ENCODE measurements at places on chromosomes 3 and 15. TPM values are rescaled to one million over a fixed set of nuclear protein-coding genes. Genes with fewer than 3 reads are reported as not detected.

Gene NOP10
- 365 TPM for total RNA-seq

Gene KAT2B
- total RNA-seq: 2.2 TPM

Gene SLC24A5
- not detected for total RNA-seq

Gene ASB14
- not detected for total RNA-seq

Gene IGF2BP2
- 68.6 TPM for total RNA-seq

Gene THRB
- 2.0 TPM for total RNA-seq

Gene CHST14
- 24.2 TPM for total RNA-seq

Gene NFKBIZ
- 91.6 TPM for total RNA-seq

Gene GOLGA8N
- 1.6 TPM for total RNA-seq

Gene NBEAL2
- 53.7 TPM for total RNA-seq

Gene IL17RD
- 28.7 TPM for total RNA-seq

GRCh38 chr3:99543796-99544195 is 94.6 kb upstream of the COL8A1 start:
- DNase-seq: no peak

DNA sequence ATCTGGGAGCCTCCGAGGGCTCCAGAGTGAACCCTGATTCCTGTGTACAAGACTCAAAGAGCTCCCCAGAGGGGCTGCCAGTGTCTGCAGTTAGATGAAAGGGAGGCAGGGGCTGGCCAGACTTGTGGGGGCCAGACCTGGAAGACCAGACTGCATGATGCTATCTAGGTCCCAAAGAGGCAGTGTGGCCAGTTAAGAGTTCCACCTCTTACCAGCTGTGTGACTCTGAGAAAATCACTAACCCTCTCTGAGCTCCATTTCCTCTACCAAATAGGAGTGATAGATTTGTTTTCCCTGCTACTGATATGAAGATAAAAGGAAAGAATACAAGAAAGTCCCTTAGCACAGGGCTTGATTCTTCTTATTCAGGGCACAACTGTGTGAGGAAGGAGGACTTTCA is 29.0 kb downstream of the ACSBG1 start:
- DNase-seq: no peak

DNA sequence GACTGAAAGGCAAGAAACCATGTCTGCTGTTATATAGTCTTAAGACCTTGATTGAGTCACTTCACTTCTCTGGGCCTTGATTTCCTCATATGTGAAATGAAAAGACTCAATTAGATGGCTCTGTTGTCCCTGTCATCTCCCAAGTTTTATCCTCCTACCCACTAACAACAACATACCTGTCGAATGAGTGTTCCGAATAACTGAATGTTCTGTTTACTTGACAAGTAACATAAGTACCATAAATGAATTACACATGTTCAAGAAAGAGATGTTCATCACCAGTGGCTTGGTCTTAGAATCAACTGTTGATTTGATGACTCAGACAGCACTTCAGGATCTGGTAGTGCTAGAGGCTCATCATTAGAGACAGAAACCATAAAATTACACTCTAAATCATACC is 311.7 kb downstream of the VPS13C start:
- DNase-seq: no peak

GRCh38 chr3:147977001-147977400 is 567.8 kb downstream of the ZIC1 start:
- DNase-seq: no peak

GRCh38 chr3:179651687-179652446 is 973 bp upstream of the USP13 start:
- no peak for DNase-seq

- no peak for DNase-seq
These were observed 237.9 kb downstream of the OCA2 start for GRCh38 chr15:27861171-27861570.

- DNase-seq: no peak
These were observed 143.1 kb upstream of the LINGO1 start for GRCh38 chr15:77775837-77776236.

GRCh38 chr3:119652306-119653033 is 7.9 kb downstream of the POPDC2 start:
- DNase-seq: no peak

- DNase-seq: no peak
These were observed 268.0 kb downstream of the ERC2 start for GRCh38 chr3:56200251-56200650.

DNA sequence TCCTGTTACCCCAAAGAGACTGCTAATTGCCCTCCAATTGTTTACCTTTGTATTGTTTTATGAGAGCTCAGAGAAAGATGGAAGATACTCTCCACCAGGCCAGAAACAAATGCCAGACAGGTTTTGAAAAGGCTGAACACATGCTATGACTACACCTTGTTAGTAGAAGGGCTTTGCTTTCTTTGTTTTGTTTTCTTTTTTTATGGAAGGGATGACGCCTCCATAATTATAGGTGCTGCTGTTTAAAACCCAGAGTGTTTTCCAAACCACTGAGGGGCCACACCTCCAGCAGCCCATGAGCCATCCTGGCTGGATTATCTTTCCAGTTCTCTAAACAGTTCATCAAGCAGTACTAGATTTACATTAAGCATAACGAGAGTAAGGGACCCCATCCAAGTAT is 5.6 kb upstream of the FOXP1 start:
- DNase-seq: no peak

GRCh38 chr15:25739687-25740121 is 123.4 kb downstream of the ATP10A start:
- peak; percentile 19 for DNase-seq

- DNase-seq: no peak
These were observed 156.1 kb downstream of the TBL1XR1 start for GRCh38 chr3:177041021-177041729.

DNA sequence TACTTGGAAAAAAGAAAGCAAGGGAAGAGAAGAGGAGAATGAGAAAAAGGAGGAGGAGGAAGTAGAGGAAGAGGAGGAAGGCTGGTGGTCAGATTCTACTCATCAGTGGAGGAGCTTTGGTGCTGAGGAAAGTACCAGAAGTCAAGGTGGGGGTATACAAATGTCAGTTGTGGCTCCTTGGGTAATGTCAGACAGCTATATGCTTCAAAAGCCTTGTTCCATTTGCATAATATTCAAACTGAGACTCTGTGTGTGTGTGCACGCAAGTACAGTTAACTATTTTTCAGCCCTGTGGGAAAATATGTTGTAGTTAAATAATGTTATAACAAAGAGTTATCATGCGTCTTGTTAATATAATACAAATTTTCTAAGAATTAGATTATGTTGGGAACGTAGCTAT is 609.7 kb downstream of the PDCD6IP start:
- no peak for DNase-seq

- no peak for DNase-seq
These were observed 33.4 kb downstream of the PDZRN3 start for GRCh38 chr3:73591286-73591800.

DNA sequence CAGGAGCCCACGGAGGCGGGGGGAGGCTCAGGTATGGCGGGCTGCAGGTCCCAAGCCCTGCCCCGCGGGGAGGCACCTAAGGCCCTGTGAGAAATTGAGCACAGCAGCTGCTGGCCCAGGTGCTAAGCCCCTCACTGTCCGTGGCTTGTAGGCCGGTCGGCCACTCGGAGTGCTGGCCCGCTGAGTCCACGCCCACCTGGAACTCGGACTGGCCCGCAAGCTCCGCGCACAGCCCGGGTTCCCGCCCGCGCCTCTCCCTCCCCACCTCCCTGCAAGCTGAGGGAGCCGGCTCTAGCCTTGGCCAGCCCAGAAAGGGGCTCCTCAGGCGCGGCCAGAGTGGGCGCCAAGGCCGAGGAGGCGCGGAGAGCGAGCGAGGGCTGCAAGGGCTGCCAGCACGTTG is 12.2 kb upstream of the KCNMB3 start:
- DNase-seq: no peak

- no peak for DNase-seq
These were observed 183.5 kb upstream of the NSMCE3 start for GRCh38 chr15:29452881-29453731.

DNA sequence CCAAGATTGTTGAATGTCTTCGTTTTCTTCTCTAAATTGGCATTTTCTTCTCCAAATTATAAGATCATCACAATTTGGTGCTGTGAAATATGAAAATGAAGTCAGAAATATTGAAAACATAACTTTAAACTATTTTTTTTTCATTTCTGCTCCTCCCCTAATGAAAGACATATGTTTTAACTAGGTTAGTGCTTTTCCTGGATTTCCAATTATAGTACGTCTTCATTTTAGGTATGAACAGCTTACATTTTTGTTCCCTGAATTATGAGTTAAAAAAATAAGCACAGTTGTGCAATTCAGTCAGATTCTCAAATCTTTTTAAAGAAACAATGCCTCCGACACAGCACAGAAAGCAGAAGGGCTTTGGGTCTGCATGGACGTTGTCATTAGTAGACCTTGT is 83.5 kb upstream of the CFAP20DC start:
- no peak for DNase-seq

DNA sequence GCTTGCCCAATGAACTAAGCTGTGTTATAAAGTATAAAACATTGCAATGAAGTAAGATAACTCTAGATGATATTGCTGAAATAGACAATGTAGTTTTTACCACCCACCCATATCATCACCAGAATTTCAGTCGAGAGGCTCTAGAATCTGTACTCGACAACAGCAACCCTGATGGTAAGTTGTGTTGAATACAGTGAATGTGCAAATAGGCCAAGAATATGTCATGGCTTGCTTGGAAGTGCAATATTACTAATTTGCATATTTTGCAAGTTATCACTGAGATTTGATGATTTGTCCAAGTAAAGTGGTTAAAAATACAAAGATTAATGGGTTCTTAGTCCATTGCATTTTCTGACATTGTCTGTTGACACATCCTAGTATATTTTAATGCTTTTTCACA is 90.6 kb upstream of the TUSC7 start:
- DNase-seq: no peak

- DNase-seq: no peak
These were observed 43.4 kb downstream of the MYO5A start for GRCh38 chr15:52485290-52485689.

DNA sequence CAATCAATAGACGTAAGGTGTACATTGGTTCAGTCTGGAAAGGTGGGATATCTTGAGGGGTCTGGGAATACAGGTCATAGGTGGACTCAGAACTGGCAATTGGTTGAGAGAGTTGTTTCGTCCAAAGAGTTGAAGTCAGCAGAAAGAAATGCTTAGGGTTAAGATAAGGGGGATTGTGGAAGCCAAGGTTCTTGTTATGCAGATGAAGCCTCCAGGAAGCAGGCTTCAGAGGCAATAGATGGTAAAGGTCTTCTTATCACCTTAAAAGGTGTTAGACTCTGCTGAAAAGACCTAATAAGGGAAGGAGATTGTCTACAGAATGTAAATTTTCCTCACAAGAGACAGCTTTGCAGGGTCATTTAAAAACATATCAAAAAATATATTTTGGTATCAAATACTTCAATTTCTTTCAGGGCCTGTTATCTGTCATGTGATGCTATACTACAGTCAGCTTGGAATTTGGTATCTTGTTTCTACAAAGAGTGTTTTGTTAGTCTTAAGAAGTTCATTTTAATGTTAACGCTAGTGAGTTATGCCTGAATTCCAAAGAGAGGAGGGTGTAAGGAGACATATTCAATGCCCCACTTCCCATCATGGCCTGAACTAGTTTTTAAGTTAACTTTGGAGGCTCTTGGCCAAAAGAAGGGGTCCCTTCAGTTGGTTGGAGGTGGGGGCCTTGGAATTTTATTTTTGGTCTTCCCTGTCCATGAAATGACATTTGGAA is 378.2 kb upstream of the ROBO2 start:
- DNase-seq: no peak

GRCh38 chr3:70885636-70886035 is 573.2 kb upstream of the MDFIC2 start:
- DNase-seq: no peak

- peak; percentile 88 for DNase-seq
These were observed 42.1 kb upstream of the ACTC1 start for GRCh38 chr15:34837246-34838016.

DNA sequence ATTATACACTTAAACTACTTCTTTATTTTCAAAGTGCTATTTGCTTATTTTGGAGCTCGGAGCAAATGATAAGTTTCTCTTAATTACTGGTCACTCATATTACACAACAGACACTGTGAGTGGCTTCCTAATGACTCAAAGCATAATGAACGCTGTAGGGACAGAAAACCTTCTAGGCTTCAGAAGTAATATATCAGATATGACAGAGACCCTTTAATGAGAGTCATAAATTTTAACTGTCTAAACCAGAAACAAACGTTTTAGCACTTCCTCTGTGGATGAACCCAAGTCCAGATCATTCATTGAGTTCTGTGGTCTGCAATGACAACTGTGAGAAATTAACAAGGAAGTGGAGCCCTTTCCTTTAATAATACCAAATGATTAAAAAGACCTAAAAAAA is 66.6 kb downstream of the ARPP21 start:
- no peak for DNase-seq

DNA sequence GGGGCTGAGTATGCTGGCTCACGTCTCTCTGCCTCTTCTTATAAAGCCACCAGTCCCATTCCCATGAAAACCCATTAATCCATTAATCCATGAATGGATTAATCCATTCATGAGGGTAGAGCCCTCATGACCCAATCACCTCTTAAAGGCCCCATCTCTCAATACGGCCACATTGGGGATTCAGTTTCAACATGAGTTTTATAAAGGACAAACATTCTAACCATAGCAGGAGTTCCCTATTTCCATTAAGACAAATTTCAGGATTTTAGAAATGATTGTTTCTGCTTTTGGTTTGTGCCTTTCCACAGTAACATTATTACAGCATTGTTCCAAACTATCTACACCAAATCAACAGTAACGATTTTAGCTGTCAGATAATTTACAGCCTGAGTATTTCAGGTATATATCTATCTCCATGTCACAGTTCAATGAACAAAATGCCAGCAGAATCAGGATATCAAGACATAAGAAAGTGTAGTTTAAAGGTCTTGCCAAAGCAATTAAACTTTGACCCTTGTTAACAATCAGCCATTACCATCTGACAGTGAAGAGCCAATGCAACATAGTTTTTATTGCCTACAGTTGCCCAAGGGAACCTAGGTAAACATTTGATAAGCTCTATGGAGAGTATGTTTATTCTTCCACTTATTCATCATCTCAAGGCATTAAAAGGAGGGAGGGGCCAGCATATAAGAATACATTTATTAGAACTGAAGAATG is 3.8 kb downstream of the TSPAN3 start:
- no peak for DNase-seq

- peak; percentile 96 for DNase-seq
These were observed 41.6 kb downstream of the MRAS start for GRCh38 chr3:138389841-138390581.

DNA sequence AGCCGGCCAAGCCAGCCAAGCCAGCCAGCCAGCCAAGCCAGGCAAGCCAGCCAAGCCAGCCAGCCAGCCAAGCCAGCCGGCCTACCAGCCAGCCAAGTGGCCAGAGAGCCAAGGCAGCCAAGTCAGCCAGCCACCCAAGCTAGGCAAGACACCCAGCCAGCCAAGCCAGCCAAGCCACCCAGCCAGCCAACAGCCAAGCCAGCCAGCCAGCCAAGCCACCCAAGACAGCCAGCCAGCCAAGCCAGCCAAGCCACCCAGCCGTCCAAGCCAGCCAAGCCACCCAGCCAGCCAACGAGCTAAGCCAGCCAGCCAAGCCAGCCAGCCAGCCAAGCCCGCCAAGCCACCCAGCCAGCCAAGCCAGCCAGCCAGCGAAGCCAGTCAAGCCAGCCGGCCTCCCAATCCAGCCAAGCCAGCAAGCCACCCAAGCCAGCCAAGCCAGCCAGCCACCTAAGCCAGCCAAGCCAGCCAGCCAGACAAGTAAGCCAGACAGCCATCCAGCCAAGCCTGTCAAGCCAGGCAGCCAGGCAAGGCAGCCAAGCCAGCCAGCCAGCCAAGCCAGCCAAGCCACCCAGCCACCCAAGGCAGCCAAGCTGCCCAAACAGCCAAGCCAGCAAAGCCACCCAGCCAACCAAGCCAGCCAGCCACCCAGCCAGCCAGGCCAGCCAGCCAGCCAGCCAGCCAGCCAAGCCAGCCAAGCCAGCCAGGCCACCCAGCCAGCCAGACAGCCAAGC is 200.5 kb downstream of the GOLGA6L6 start:
- DNase-seq: no peak

Data from kidney epithelial cell (primary cell).